ENCODE measurements at places on chromosomes 3 and 15. TPM values are rescaled to one million over a fixed set of nuclear protein-coding genes. Genes with fewer than 3 reads are reported as not detected.

GRCh38 chr3:46112296-46112695 is 85.0 kb upstream of the XCR1 start:
- no peak overlapping the region for H3K4me3 ChIP-seq
- H3K36me3 ChIP-seq, result no peaks in the 10 kb centered on the region
- no peak for DNase-seq
- H3K4me1 ChIP-seq, result peaks cover 16% of the 10 kb centered on the region
- no peaks in the 10 kb centered on the region for H3K27me3 ChIP-seq
- no peak overlapping the region for H3K27ac ChIP-seq

GRCh38 chr3:34106879-34107278 is 308.4 kb downstream of the PDCD6IP start:
- no peak overlapping the region for H3K27ac ChIP-seq
- no peaks in the 10 kb centered on the region for H3K27me3 ChIP-seq
- no peaks in the 10 kb centered on the region for H3K4me1 ChIP-seq
- H3K4me3 ChIP-seq, result no peak overlapping the region
- no peak for DNase-seq
- H3K36me3 ChIP-seq, result no peaks in the 10 kb centered on the region

DNA sequence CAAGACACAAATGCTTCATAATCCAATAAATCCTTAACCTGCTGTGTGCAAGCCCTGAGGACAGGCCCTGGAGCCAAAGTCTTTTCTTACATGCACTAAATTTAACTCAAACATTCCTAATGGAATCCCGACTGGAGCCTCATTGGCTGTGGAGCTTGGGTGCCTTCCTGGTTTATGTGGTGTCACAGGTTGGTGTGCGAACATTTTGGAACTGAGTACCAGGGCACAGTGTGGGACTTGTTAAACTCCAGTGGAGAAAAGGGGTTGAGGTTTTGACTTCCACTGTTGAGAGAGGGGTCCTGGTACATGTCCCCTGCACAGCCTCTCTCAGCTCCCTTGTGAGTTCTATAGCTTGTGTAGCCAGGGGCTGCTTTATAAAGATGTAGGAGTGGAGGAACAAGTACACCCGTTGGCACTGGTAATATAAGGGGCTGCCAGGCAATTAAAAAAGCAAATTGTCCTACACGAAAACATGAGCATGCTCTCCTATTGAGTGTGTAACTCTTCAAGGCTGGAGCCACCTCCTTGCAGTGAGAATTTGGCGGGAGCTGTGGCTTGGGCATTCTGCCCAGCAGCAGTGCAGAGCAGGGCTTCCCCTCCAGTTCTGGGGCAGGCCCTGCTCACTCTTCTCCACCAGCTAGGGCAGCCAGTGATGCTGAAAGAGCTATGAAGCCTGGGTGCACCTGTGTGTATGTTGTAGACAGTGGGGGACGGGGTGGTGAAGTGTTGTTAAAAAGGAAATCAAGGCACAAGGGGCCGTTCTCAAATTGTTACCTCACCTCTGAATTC is 218.1 kb downstream of the CLSTN2 start:
- H3K4me1 ChIP-seq, result peaks cover 3% of the 10 kb centered on the region
- no peak overlapping the region for H3K27ac ChIP-seq
- no peaks in the 10 kb centered on the region for H3K27me3 ChIP-seq
- DNase-seq, result no peak

DNA sequence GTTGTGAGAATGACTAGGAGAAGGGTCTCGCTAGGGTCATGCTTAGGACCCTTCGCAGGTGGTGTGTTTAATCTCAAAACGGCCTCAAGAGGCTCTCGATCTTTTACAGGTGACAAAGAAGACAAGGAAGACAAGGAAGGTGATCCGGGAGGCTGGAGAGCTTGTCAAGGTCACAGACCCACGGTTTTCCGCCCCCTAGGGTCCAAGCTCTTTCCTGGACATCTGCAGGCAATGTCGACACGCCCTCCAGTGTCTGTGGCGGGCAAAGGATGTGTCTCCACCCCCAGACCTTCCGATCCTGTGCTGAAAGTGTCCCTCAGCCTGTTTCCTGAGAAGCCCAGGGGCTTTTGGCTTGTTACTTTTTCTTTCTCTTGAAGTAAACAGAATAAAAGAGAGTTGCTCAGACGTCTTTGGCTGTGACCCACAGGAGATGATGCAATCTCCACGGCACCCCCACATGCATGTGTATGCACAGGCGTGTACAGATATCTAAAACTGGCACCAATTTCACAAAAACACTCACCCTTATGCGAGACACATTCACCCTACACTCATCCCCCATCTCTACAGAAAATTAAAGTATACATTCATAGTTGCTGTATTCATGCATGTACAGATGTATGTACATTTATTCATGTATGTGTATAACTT is 108.8 kb downstream of the KLF13 start:
- H3K27ac ChIP-seq, result peak overlapping the region; percentile 53
- peaks cover 25% of the 10 kb centered on the region for H3K4me1 ChIP-seq

GRCh38 chr3:87041191-87041590 is 50.2 kb upstream of the VGLL3 start:
- H3K27me3 ChIP-seq, result no peaks in the 10 kb centered on the region
- H3K4me3 ChIP-seq, result no peak overlapping the region
- H3K4me1 ChIP-seq, result no peaks in the 10 kb centered on the region
- DNase-seq, result no peak

SLC27A2 gene
- total RNA-seq, result 0.21 TPM

PHLDB2 gene
- 91.3 TPM for total RNA-seq
